Cortex of kidney (tissue), 1 donor: ENCODE measurements at places on chromosomes 4 and X.

- no peak for DNase-seq
Observed at GRCh38 chr4:180296036-180296599, 1947.1 kb upstream of the TENM3 start.

GRCh38 chr4:113248320-113248719 lies 198.9 kb downstream of the ANK2 start:
- no peak for DNase-seq

DNA sequence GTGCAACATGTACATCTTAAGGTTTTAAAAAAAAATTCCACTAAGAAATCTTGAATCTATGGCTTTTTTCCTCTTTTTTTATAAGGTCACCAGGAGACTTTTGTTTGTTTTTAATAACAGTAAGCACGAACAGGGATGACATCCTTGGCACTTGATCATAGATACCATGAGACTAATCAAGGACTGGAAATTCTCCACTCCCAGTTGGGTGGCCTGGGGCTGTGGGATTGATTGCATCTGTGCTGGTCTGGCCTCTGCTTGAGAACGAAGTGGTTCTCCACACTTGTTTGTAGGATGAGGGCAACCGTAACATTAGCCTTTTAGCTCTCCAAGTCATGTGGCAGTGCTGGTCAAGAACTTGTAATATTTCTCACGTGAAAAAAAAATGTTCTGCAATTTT lies 35.4 kb downstream of the SNX25 start:
- DNase-seq = no peak

GRCh38 chr4:174810834-174811233 lies 18.2 kb downstream of the GLRA3 start:
- DNase-seq = no peak

GRCh38 chrX:120727452-120727851 lies 97.6 kb upstream of the C1GALT1C1 start:
- no peak for DNase-seq
